ENCODE measurements at places on chromosomes 12 and 14.

DNA sequence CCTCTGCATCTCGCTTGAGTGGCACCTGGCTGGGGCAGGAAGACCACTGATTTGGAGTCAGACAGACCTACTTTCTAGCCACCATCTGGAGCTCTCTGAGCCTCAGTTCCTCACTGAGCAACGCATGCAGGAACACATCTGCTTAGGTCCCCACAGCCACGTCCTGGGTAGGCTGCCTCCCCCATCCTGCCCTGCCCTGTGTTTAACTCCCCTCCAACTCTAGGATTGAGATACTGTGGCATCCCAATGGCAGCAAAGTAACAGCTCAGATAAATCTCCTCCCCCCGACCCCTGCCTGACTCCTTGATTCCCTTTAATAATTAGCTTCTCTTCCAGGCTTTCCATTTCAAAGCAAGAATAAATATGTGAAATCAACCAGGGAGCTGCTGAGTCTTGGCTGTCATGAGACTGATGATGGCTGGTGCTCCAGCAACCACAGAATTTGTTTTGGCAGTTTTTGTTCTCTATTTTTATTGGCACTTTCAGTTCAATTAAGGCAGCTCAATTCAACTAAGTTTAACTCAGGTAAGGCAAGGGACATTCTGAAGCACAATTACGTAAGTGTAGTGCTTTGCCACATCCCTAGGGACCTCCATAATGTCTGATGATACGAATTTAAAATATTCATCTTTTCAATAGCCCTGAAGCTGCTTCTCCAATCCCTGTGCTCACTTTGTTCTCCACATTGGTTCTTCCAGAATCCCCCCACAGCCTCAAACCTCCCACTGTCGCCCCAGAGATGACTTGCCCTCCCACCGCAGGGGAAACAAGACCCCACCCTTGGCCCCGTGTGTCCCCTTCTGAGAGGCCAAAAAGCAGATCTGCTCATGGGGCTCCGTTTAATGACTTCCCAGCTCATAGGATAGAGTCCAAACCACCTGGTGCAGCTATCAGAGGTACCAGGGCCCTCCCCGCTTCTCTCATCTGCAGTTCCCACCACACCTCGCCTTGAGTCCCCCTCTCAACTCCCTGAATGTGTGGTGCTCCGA is 58.2 kb downstream of the ESR2 start:
- DNase-seq, result no peak

- DNase-seq, result no peak
Measured at GRCh38 chr12:132825861-132826260, 2.8 kb downstream of the GOLGA3 start.

GRCh38 chr12:77319166-77319565 is 253.8 kb upstream of the E2F7 start:
- DNase-seq, result no peak

DNA sequence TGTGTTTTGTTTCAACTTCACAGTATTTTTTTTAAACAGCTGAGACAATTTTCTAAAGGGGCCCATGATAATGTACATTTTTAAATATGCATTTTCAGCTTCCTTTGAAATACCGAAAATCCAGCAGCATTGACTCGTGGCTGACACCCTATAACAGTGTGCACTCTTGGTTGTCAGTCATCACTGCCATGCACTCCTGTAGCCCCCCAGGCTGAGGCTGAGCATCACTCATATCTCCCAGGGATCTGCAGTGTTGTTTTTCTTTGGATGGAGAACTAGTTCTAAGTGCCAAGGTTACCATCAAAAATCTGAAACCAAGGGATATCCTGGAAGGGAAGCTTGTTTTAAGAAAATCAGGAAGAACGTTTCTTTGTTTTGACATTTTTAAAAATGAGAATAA is 81.2 kb downstream of the C14orf132 start:
- DNase-seq, result no peak

- DNase-seq, result peak; percentile 56
Measured at GRCh38 chr14:89767861-89768268, 186.7 kb downstream of the EFCAB11 start.

GRCh38 chr12:108778053-108778452 is 46.7 kb upstream of the CORO1C start:
- DNase-seq, result no peak

GRCh38 chr12:43029971-43030370 is 440.4 kb upstream of the PRICKLE1 start:
- no peak for DNase-seq

- DNase-seq, result peak; percentile 66
Measured at GRCh38 chr14:49879646-49880204, 13.2 kb upstream of the ARF6 start.

DNA sequence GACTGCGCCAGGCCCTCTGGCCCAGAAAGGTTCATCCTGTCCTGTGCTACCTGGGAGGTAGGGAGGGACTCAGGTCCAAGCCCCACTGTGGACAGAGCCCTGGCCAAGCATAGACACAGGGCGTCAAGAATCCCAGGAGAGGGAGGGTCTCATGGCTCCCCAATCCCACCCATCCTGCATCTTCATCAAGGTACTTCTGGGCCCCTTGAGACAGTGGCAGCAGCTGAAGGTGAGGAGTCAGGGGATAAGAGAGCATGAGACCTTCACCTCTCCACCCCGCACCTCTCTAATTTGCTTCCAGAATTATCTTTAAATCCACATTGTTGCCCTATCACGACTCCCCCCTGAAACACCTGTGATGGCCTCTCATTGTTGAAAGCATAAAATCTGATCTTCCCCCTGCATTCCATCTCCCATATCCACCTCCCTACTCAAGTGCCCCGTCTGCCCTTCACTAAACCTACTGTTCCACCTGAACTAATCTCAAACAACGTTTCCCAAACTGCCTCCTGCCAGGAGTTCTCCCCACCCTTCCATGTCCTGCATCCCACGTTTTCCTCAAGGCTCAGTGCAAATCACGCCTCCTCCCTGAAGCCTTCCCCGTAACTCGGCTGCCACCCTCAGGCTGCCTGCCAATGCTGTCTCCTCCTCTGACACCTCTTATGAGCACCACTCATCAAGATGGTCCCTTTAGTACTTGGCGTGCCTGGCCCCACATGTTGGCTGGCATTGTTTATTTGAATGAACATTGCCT is 27.1 kb downstream of the KRT18 start:
- DNase-seq, result no peak

DNA sequence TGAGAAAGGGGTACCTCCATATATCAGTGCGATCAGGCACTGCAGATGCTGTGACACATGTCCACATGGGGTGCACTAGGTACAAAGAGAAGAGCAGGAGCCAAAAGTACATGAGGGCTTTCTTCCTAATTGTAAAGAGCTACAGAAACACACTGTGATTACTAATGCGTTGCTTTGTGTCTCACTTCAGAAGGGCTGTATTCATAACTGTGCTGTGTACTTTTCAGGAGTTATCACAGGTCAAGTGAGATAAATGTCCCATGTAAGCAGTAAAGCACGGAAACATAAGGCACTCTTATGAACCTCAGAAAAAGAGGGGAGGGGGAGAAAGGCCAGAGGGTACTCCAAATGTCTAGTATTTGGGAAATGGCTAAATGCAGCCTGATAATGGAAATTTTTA is 10.6 kb downstream of the SPRING1 start:
- DNase-seq, result no peak

DNA sequence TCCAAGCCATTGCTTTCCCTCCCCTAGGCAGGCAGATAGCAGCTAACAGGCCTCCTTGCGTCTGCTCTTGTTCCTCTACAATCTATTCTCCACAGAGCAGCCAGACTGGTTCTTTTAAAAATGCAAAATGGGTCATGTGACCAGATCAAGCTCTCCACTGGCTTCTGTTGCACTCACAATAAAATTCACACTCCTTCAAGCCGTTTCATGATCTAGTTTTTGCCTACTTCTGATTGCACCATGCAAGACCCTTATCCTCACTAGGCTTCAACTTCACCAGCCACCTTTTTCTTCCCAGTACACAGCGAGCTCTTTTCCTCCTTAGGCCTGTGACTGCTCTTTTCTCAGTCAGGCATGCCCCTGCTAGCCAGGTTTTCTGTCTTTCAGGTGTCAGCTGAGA is 6.1 kb upstream of the KRAS start:
- no peak for DNase-seq

- no peak for DNase-seq
Measured at GRCh38 chr12:93127107-93127560, 198.0 kb upstream of the EEA1 start.

- DNase-seq, result no peak
Measured at GRCh38 chr14:48983351-48983888, 602.8 kb downstream of the RPS29 start.

DNA sequence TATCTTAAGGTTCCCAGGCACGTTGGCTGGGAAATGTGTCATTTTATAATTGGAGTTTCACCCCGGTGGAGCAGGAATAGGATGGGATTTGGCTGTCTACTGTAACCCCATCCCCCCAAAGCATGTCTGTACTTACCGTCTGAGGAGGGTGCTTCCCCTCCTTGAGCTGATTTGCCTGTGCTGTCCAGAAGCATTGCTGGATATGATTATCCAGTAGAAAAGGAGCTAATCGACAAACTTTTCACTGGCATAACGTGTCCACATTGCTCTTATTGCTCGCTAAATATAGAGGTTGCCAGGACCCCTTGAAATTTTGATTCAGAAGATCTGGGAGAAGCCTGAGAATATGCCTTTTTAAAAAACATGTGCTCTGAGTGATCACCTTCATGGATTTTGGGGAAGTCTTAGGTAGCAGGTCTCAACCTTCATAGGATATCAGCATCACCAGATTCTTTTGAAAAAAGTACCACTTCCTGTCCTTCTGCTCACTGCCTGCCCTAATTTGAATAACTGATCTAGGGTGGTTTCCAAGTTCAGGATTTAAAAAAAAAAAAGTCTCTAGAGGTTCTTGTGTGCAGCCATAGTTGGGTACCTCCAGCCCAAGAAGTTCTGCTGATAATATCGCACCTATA is 80.4 kb upstream of the KCNA1 start:
- no peak for DNase-seq

DNA sequence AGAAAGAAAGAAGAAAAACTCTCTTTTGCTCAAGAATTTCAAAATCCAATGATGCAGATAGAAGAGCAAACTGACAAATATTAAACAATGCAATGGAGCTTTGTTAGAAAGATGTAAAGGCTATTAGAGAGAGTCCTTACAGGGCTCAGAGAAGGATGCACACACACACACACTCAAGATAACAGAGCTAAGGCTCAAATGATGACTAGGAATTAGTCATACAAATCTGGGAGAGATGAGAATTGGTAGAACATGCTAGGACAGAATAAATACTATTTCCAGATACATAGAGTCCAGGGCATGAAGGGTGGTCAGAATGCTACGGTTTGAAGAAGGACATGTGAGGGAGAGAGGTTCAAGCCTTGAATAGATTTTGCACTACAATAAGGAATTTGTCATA is 650.1 kb upstream of the MDGA2 start:
- no peak for DNase-seq

GRCh38 chr14:80354860-80355581 is 143.7 kb upstream of the DIO2 start:
- no peak for DNase-seq

DNA sequence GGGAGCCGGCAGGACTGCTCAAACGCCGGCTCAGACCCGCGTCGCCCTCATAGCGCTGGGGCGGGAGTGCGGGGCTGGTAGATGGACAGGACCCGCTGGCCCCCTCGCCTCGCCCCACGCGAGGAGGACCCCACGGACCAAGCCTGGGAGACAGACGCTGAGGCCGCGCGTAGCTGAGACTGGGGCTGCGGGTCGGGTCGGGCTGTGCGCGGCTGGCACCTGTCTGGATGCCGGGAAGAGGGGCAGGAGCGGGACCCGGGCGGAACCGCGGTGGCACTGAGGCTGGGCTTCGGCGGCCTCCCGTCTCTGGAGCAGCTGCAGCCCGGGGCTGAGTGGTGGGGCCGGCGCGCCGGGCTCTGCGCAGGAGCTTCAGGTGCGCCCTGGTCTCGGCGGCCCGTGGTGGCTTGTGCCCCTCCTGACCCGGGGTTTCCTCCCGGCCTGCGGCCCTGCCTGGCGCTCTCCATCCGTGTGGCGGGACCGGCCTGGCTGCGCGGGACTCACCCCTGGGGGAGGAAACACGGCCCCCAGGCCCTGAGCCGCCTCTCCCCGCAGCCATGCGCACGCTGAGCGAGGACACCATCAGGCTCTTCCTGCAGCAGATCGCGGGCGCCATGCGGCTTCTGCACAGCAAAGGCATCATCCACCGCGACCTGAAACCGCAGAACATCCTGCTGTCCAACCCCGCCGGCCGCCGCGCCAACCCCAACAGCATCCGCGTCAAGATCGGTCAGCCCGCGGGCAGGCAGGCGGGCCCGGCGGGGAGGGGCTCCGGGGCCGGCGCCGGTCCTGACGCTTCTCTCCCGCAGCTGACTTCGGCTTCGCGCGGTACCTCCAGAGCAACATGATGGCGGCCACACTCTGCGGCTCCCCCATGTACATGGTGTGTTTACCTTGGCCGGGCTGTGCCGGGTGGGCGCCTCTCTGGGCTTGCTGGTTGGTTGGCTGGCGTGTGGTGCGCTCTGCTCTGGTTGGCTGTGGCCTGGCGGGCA is 14.0 kb downstream of the ULK1 start:
- DNase-seq, result no peak

DNA sequence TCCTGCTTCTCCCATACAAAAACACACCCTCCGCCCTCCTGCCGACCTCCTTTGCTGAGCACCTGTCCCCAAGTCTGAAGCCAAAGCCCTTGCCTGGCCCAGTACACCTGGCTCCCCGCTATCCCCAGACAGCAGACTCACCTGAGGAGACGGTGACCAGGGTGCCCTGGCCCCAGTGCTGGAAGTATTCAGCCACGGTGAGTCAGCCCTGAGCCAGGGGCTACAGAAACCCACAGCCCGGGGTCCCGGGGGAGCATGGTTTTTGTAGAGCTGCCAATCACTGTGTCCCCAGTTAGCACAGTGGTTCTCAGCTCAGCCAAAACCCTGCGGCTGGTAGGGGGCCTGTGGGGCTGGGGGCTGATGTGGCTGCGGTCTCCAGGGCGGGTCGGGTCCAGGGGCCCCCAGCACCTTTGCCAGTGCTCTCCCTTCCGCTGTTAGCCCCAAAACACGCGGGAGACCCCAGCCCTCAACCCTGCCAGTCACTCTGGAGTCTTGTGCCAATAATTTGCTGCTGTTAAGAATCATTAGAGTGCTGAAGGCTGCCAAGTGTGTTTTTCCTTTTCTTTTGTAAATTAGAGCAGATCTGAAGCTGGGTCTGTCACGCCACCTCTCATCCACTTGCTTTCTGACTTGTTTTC is 339.0 kb downstream of the TMEM121 start:
- DNase-seq, result no peak

DNA sequence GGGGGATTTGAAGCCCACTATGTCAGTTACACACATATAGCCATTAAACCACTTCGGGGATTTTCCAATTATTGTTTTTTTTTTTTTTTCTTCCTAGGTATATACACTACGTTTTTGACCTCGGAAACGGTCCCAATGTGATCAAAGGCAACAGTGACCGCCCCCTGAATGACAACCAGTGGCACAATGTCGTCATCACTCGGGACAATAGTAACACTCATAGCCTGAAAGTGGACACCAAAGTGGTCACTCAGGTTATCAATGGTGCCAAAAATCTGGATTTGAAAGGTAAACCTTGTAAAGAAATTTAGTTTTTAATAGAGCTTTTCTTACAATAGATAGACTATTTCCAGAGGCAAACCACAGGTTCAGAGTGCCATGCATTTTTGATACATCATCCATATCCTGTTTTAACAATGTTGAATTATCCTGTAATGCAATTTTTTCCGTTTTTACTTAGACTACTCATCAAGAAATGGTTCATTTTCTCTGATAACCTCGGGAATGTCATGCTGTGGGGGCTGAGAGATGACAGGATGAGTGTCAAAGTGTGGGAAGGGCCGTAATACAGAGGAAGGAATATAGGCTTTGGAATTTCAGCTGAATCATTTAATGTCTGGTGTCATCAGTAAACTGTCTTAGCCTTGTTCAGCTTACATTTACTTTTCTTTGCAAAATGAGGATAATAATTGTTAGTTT is 797.1 kb downstream of the NRXN3 start:
- DNase-seq, result no peak

GRCh38 chr14:75088566-75089373 is 19.3 kb downstream of the ZC2HC1C start:
- DNase-seq, result no peak

Measured in activated naive CD4-positive, alpha-beta T cell treated with anti-CD3 and anti-CD28 coated beads, Interleukin-2, amount 50 U/mL, for 72 hours (primary cell).